Neuronal stem cell (in vitro differentiated cells): ENCODE measurements at places on chromosomes 2 and 18.

GRCh38 chr2:98867539-98868309 lies 68.3 kb downstream of the CRACDL start:
- no peak for DNase-seq

DNA sequence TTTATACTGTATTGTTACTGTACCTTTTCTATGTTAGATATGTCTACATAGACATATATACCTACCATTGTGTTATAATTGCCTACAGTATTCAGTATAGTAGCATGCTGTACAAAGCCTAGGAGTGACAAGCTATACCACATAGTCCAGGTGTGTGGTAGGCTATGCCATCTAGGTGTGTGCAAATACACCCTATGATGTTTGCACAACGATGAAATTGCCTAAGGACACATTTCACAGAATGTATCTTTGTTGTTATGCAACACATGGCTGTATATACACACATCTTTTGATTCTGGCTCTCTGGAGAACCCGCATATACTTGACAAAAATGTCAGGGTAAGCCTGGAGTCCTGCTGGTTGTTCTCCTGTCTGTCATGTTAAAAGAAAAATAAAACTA lies 85.1 kb downstream of the BCL2L11 start:
- DNase-seq, result no peak

DNA sequence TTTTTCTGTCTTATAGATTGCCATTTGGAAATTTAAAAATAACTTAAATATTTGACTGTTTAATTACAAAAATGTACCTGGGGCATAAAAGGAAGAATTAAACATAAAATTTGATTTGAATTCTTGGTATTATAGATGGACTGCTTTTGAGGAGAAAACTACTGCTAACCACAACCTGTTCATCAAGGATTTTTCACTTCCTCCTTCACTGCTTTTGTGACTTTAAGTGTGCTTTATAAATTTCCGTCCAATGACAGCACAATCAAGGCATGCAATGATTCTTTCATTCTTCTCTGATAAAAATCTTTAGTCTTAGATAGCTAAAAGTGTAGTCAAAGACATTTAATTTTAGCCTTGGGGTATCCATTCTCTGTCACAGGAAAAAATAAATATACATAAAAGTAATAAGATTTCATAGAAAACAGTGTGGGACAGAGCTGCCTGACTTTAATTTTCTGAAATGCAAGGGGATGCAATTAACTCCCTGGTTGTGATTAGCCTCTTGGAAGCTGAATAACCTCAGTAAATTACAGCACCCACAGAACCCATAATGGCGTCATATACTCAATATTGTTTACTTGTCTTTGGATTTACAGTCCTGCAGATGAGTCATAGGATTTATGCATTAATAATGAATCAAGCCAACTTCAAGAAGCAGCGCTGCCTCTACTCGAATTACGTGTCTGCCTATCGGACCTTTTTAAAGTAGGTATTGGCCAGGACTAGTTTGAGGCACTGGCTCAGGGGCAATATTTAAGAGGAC lies 587.9 kb downstream of the NRXN1 start:
- DNase-seq, result no peak

- DNase-seq, result peak; percentile 54
Observed at GRCh38 chr18:49464718-49465598, 4.5 kb upstream of the DYM start.

DNA sequence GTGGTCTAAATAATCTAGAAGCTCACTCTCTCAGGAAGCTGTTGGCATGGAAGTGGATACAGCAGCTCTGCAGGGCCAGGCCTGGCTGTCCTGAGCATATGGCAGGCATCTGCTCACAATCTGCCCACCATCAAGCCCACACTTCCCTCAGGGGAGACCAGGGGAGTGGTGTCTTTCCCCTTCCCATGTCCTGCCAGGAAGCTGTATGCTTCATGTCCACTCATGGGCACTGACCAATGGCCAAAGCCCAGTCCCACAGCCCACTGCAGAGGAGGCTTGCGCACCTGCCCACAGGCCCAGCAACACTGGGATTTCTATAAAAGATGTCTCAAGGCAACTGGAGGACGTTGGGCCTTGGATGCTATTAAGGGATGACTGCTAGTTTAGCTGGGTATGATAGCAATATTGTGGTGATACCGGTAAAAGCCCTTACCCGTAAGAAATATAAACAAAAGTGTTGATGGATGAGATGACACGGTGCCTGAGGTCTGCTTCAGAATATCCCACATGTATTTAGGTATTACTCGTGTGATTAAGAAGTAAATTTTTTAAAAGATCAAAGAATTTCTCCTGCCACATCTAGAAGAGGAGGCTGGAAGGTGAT lies 106.7 kb upstream of the CTDP1 start:
- DNase-seq, result no peak

DNA sequence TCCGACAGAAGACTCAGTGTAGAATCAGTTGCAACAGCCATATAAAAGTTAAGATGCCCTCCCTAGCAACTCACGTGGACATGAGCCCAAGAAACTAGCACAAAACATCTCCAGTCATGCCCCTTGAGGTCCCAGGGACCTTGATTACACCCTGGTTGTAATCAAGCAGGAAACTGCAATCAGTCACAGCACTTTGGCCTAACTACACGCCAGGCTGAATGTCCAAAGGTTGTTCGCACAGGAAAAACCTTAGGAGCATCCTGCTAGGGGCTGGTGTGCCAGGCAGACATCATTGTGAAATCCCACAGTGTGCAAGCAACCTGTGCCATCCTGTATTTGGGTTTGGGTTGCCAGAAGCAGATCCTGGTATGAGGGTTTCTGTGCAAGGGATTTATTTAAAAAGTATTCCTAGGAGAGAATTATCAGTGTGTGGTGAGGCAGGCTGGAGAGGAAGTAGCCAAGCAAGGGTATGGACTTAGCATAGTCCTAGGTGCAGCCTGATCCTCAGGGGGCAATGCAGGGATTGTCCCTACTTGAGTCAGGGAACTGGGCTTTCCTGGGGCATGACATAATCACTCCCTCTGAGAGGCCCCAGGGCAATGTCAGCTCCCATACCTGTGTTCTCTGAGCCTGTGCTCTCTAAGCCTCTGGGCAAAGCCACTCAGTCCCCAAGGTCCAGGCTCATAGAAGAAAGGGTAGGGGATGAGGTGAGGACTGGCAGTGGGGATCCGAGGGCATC lies 17.8 kb upstream of the SULT1C2 start:
- DNase-seq, result no peak

- no peak for DNase-seq
Observed at GRCh38 chr2:184765112-184765895, 167.0 kb downstream of the ZNF804A start.

GRCh38 chr18:47100212-47100831 lies 50.0 kb downstream of the HDHD2 start:
- peak; percentile 46 for DNase-seq

- no peak for DNase-seq
Observed at GRCh38 chr2:119338826-119339561, 27.6 kb downstream of the C2orf76 start.

DNA sequence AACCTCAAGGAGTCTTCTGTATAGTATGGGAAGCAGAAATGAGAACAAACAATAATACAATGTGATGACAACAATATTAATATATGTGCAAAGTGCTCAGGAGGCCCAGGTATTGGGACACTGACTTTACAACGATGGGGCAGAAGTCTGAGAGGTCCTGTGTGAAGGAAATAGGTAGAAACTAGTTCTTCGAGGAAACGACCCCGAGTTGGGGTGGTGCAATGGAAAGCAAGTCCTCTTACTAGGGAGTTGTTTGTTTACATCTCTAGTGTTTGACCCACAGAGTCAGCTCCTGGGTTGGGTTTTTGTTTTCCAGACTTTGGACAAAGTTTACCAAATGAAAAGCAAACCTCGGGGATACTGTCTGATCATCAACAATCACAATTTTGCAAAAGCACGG lies 16.2 kb downstream of the CASP8 start:
- DNase-seq, result no peak

GRCh38 chr2:191580581-191580980 lies 97.4 kb upstream of the NABP1 start:
- DNase-seq, result no peak

GRCh38 chr2:121257480-121257840 lies 27.5 kb downstream of the TFCP2L1 start:
- no peak for DNase-seq

DNA sequence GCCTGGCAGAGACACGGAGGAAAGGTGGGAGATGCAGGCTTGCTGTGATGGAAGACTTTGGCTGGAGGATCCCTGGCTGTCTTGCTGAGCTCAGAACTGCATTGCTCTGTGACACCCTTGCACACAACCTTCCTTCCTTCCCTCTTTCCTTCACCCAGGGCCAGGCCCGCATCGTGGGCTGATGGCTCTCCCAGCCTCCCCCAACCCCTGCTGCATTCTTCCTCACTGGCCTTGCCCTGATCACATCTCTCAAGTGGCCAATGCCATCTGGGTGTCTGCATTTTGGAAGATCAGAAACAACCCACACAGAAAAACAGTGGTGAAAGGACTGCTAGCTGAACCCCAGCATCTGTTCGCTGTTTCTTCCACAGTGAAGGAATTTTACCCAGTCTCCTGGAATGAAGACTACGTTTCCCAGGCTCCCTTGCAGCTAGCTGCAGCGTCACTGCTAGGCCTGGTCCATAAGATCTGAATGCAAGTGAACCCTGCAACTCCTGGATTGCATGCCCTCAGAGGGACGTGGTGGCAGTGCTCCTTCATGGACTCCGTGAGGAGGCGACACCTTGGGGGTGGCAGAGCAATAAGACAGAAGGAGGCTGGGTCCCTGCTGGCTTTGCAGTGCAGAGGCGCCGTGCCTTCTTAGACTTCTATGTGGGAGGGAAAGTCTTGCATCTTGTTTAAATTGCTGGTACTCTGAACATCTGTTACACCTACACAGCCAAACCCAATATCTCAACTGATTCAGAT lies 78.9 kb upstream of the YWHAQ start:
- DNase-seq, result no peak

DNA sequence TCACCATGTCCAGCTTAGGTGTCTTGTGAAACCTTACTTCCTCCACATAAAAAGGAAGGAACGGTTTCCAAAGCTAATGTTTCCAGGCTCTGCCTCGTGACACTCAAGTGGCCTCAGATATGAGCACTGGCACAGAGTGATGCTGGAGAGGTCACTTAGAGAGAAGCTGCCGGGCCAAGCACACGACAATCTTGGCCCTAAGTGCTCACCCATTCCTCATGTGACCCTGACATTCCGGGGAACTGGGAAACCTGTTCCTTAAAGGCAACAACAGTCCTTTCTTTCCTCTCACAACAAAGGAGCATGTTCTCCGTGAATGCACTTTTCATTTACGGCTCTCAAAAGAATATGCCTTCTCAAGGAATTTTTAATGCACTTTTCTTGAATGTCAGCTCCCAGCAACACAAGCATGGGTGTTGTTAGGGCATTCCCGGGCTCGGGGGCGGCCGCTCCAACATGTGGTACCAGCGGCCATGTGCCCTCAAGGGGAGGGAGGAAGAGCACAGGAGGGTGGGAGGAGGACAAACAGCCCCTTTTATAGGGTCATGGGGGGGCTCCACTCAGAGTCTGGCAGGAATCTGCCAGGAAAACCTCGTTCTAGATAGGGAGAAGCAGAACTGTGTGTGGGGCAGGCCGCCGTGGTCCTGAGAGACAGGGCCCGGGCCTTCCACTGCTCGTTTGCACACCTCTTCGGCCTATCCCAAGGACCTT lies 118.6 kb downstream of the MBP start:
- no peak for DNase-seq

DNA sequence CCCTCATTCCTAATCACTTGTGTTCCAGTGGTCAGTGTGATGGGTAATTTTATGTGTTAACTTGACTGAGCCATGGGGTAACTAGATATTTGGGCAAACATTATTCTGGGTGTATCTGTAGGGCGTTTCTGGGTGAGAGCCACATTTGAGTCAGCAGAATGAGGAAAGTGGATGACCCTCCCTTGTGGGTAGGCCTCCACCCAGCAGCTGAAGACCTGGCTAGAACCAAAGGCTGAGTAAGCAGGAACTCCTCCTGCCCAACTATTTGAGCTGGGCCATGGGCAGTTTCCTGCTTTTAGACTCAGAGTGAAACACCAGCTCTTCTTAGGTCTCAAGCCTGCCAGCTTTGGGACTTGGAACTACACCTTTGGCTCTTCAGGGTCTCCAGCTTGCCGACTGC lies 141.8 kb downstream of the ACKR3 start:
- DNase-seq, result no peak
